ENCODE measurements at places on chromosomes 16 and 17.

DNA sequence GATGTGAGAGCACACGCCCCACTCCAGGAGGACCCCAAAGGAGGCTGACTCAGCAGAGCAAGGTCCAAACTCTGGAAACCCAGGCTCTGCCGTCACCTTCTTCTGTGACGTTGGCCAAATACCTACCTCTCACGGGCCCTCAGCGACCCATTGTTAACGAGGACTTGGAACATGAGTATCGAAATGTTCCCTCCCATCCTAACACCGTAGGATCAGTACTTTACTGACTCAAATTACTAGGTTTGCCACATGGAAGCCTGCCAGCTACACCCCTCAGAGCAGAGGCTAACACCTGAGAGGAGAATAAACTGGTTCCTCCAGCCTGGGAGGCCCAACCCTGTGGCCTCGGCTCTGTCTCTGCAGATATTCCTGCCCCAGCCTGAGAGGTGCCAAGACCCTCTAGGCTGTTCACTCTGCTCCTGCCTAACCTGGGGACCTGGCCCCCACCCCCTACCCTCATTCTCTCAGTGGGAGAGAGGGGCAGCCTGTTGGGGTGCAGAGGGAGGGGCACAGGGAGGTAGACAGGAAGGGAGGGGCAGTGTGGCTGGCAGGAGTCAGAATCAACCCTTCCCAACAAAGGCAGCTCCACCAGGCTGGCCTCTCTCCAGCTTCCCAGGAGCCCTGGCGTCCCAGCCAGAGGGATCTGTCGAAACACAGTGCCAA is 4.4 kb downstream of the PITPNM3 start:
- DNase-seq: no peak

- DNase-seq: no peak
Measured at GRCh38 chr16:67039260-67040020, 10.5 kb downstream of the CBFB start.

DNA sequence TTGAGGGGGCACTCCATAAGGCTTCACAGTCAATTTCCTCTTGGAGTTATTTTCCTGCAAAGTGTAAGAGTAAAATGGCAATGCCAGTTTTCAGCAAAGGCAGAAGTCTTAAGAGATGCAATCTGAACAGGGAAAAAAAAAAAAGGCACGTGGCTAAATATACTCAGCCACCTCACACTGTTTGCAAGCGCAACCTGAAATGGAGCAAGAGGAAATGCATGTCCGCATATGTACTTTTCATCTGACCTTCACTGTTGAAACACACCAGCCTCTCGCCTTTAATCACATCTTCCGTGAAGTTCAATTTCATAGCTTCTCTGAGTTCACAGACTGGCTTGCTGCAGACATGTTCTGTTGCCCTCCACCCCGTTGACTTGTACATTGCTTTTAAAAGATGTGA is 101.4 kb downstream of the KATNIP start:
- DNase-seq: no peak

DNA sequence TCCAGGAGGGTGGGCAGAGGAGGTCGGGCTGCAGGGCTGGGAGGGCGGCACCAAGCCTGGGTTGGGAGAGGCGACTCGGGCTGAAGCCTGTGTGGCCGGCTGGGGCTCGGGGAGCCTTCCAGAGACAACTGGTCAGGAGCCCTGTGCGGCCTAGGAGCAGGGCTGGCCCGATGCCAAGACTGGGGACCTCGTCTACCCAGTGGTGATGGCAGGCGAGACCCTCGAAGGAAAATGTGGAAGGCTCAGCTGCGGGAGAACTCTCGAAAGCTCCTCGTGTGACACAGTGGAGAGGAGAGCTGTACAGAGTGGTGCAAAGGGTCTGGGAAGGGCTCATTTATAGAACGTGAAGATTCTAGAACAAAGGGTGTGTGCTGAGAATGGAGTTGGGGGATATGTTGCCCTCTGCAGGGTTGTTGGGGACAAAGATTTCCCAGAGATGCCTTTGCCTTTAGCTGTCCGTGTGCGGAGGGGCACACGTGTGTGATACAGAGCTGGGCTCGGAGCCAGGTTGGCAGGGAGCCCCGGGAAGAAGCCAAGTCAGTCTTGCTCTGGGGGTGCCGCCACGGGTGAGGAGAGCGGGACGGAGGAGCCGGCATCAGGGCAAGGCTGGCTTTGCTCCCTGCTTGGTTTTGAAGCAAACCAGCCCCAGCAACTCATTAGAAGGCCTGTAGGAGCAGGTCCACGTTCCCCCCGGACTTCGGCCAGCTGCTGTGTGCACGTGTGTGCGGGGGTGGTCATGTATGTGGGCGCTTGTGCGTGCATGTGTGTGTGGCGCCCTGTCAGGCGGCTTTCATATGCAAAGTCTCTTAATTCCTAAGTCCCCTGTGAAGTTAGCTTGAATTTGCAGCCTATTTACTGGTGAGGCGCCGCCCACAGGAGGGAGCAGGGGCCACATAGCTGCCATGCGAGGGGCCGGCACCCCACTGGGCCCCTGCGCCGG is 132.4 kb upstream of the CHMP6 start:
- peak; percentile 73 for DNase-seq

DNA sequence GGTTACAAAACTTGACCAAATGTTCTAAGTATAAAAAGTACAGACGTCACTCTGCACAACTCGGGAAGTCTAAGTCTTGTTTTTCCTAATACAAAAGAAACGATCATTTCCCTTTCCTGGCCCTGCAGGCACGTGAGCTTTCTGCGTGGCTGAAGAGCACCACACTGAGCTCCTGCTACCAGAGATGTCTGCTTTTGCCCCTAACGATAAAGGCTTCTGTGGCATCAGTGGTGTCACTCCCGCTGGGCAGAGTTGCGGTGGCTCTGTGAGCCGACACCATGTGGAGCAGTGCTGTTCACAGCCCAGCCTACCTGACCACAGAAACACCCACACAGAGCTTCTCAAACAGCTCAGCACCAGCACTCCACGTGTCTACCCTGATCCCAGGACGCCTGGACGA is 20.5 kb downstream of the EMC8 start:
- DNase-seq: no peak

GRCh38 chr16:89505204-89506112 is 2.7 kb upstream of the SPG7 start:
- peak; percentile 27 for DNase-seq

DNA sequence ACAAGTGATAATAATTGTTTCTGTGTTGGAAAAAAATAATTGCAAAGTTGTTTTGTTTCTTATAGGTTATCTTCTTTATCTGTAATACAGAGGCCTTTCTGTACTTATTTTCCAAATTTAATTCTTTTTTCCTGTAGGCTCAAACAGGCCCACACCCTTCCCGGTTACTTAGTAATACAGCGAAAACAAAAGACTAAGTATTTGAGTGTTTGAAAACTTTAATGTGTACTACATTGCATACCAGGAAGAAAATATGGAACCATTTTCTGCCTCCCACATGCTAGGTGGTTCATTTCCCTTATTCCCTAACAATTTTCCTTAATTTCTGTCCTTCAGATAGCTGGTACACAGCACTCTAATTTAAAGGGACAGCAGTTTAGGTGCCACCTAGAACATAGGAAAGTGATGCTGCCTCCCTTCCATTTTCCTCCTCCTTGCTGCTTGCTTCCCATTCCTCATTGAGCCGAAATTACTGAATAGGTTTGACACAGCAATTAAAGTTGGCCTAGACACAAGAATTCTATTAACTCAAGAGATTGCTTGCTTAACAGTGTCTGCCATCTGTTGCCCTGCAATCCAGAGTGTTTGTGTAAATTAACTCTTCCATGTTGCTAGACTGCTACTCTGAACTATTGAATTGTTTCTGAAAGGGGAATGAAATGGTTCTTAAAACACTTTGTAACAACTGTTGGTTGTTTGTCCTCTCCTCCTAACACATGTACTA is 24.2 kb downstream of the CYB5B start:
- DNase-seq: no peak

Data from fibroblast of skin of left biceps (primary cell).